ENCODE measurements at places on chromosomes 4 and X. TPM values are rescaled to one million over a fixed set of nuclear protein-coding genes. Genes with fewer than 3 reads are reported as not detected.
A peak's percentile ranks its signal among the peaks of the same experiment; 100 is the strongest.

GRCh38 chrX:50635817-50636365 is 165.3 kb upstream of the DGKK start:
- no peak for DNase-seq

- DNase-seq = no peak
Measured at GRCh38 chrX:41350150-41350975, 16.4 kb downstream of the DDX3X start.

GRCh38 chrX:53128097-53128749 is 34.3 kb downstream of the KANTR start:
- DNase-seq = no peak

DNA sequence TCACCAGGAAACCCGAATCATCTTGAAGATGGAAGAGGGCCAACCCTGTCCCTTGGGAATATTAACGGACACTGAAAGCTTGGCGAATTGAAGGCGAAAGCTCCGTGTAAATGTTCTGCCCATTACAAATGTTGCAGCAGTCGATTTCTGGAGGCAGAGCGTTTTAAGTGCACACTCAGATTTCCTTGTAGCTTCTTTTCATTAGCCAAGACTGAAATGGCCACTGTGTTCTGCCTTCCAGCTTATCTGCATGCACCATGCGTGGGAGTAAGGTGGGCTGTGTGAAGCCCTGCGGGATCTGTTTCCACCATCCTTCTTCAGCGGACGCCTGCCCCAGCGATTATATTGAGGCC is 1.3 kb downstream of the SMIM20 start:
- DNase-seq = no peak

- DNase-seq = no peak
Measured at GRCh38 chr4:126364311-126364911, 1049.7 kb downstream of the FAT4 start.

DNA sequence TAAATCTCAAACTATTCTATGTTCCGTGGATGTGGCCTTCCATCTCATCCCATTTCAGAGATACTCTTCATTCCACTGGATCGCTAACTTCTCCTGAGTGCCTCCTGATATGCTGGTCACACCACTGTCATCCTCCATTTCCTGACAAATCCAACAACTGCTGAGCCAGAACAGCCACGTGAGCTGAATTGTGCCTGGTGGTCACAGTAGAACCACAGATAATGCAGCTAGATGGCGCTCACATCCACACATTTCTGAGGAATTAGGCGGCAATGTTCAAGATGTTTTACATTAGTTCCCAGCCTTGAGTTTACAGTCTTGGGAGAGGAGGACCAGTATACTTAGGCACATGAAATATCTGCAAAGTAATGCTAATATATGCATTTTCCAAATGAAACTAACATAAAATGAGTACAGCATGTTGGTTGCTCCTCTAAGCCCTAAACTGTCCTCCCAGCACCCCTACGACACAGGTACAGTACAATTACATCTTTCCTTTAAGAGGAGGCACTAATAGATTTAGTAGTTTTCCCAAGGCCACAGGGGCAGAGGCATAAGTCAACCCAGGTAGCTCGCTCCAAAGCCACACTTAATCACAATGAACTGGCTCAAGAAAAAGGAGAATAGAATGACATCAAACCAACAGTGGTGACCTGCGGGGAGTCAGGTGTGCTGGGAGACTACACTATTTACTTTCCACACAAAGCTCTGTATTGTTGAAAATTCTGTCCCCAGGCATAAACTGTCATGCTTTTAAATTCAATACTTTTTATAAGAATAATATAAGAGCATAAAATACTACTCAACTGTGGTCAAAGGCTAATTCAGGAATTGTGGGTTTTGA is 134.2 kb downstream of the CHIC2 start:
- DNase-seq = peak; percentile 57

Gene SYTL5
- total RNA-seq = 1.6 TPM

Gene FGF13
- total RNA-seq = 4.0 TPM

Gene DUX4
- total RNA-seq = not detected

Gene MAGEA9B
- total RNA-seq = not detected
